ENCODE measurements at places on chromosomes 2 and 18. TPM values are rescaled to one million over a fixed set of nuclear protein-coding genes. Genes with fewer than 3 reads are reported as not detected.

- H3K36me3 ChIP-seq: no peaks in the 10 kb centered on the region
- H3K27me3 ChIP-seq: no peaks in the 10 kb centered on the region
- no peak overlapping the region for H3K27ac ChIP-seq
- no peak for DNase-seq
Observed at GRCh38 chr2:164794432-164795231, 47.0 kb downstream of the COBLL1 start.

The NRP2 gene
- total RNA-seq: 21.0 TPM

The ALKAL2 gene
- 11.2 TPM for total RNA-seq

DNA sequence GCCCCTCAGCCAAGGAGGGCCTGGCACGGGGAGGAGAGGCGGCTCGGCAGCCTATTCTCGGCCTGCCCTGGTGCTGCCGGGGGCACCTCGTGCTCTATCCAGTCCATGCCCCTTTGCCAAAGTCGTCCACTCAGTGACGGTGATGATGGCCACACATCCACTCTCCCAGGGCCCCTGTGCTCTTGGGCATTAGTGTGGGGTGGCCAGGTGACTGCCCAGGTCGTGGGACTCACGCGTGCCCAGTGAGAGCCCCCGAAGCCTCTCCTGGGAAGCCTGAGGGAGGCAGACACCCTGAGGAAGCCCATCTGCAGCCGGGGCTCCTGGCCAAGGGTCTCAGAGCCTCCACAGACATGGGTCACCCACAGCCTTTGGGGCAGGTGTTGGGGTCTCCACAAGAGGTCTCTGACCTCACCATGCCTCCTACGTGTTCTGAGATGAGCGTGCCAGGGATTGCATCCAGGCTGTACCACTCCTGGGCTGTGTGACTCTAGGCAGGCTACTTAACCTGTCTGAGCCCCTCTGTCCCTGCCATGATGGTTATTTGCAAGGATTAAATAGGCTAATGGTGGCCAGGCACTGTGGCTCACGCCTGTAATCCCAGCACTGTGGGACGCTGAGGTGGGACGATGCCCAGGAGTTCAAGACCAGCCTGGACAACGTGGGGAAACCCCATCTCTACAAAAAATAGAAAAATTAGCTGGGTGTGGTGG is 12.9 kb downstream of the RAMP1 start:
- DNase-seq: no peak
- H3K27ac ChIP-seq: no peak overlapping the region
- H3K27me3 ChIP-seq: no peaks in the 10 kb centered on the region
- H3K4me1 ChIP-seq: peaks cover 55% of the 10 kb centered on the region
- no peak overlapping the region for H3K4me3 ChIP-seq
- no peaks in the 10 kb centered on the region for H3K36me3 ChIP-seq

DNA sequence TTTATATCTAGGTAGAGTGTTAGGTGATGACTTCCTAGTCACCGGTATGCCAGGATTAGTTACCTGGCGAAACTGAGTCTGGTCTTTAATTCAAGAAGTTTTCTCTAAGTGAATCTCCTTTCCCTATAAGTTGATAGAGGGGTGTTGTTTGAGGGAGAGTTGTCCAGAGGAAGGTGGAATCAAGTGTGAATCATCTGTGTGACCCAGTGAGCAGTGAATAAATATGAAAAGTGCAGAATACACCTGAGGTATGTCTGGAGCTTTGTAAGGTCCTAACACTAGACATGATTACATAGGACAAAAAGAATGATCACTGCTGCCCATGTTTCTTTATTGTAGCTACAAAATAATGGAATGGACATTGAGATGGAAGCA is 11.2 kb downstream of the POU3F3 start:
- DNase-seq: no peak
- H3K4me3 ChIP-seq: no peak overlapping the region
- H3K27ac ChIP-seq: no peak overlapping the region
- H3K36me3 ChIP-seq: no peaks in the 10 kb centered on the region
- H3K4me1 ChIP-seq: no peaks in the 10 kb centered on the region

DNA sequence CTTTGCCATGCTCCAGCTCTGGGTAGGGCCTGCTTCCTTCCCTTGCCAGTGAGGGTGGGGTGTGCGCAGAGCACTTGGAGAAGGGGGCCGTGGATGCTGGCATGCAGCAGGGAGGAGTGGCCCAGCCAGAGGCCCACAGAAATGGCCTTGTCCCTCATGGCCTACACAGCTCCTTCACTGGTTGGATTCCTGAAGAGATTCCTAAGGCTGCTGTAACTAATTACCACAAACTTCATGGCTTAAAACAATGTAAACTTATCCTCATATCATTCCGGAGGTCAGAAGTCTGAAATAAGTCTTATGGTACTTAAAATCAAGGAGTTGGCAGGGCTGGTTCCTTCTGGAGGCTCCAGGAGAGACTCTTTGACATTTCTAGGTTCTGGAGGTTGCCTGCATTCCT is 195.2 kb downstream of the GLI2 start:
- no peaks in the 10 kb centered on the region for H3K27me3 ChIP-seq
- no peak overlapping the region for H3K27ac ChIP-seq
- H3K4me3 ChIP-seq: no peak overlapping the region
- no peaks in the 10 kb centered on the region for H3K36me3 ChIP-seq

The ATP8B1 gene
- 155 TPM for total RNA-seq

- no peak overlapping the region for H3K27ac ChIP-seq
- DNase-seq: peak; percentile 59
- no peaks in the 10 kb centered on the region for H3K36me3 ChIP-seq
- no peak overlapping the region for H3K4me3 ChIP-seq
- peaks cover 47% of the 10 kb centered on the region for H3K4me1 ChIP-seq
Observed at GRCh38 chr2:101770726-101771125, 73.2 kb downstream of the MAP4K4 start.

The ZNF2 gene
- 4.5 TPM for total RNA-seq

The ERCC3 gene
- total RNA-seq: 47.0 TPM

DNA sequence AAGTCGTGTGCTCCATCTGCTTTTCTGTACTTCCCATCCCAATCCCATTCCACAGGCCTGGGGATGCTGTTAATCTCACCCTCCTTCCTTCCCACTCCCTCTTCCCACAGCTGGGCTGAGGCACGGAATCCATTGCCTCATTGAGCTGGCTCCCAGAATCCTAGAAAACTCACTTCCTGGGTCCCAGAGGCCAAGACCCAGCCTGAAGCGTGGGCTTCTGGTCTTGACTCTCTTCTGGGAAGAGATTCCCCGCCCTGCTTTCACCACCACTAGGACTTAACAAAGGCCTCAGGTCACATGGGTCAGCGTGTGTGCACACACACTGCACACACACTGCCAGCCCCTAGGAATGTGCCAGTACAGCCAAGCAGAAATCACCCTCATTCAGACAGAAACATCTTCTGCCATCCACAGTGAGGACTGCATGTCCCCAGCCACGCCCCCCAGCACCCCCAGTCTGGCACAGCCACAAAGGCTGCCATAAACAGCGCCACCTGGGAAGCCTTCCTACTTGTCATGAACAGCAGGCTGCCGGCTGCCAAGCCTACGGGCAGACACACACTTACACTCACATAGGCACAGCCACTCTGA is 165.8 kb downstream of the TNS1 start:
- peak; percentile 52 for DNase-seq
- no peaks in the 10 kb centered on the region for H3K27me3 ChIP-seq
- H3K36me3 ChIP-seq: peaks cover 66% of the 10 kb centered on the region
- H3K4me3 ChIP-seq: no peak overlapping the region
- H3K4me1 ChIP-seq: peaks cover 74% of the 10 kb centered on the region

DNA sequence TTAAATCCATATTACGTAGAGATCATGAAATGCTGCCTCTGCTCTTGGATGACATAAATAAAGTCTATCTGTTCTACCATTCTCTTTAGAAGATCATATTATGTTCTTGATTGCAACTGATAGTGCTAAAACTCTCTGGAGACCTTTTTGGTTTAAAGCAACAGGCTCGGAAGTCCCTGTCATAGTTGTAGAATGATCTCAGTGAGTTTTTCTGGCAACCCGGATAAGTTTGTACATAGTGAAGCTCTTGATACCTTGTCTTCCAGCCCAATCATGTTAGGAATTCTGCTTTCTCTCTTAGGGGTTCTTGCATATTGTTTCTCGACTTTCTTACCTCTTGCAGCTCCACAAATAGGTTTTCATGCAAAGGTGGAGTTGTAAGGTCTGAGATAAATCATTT is 156.1 kb downstream of the TTC27 start:
- no peaks in the 10 kb centered on the region for H3K4me1 ChIP-seq
- DNase-seq: no peak
- H3K27ac ChIP-seq: no peak overlapping the region

The MC2R gene
- not detected for total RNA-seq

The SERPINB13 gene
- not detected for total RNA-seq

- H3K4me1 ChIP-seq: peaks cover 7% of the 10 kb centered on the region
- no peaks in the 10 kb centered on the region for H3K36me3 ChIP-seq
- no peaks in the 10 kb centered on the region for H3K27me3 ChIP-seq
- no peak for DNase-seq
Observed at GRCh38 chr2:179376881-179377280, 112.2 kb upstream of the SESTD1 start.

GRCh38 chr2:48315896-48316194 is 214.1 kb upstream of the STON1 start:
- H3K4me1 ChIP-seq: peaks cover 43% of the 10 kb centered on the region
- peak overlapping the region; percentile 82 for H3K4me3 ChIP-seq
- peak overlapping the region; percentile 98 for H3K27ac ChIP-seq
- peak; percentile 53 for DNase-seq
- no peaks in the 10 kb centered on the region for H3K36me3 ChIP-seq

The CDKL4 gene
- total RNA-seq: 3.2 TPM

DNA sequence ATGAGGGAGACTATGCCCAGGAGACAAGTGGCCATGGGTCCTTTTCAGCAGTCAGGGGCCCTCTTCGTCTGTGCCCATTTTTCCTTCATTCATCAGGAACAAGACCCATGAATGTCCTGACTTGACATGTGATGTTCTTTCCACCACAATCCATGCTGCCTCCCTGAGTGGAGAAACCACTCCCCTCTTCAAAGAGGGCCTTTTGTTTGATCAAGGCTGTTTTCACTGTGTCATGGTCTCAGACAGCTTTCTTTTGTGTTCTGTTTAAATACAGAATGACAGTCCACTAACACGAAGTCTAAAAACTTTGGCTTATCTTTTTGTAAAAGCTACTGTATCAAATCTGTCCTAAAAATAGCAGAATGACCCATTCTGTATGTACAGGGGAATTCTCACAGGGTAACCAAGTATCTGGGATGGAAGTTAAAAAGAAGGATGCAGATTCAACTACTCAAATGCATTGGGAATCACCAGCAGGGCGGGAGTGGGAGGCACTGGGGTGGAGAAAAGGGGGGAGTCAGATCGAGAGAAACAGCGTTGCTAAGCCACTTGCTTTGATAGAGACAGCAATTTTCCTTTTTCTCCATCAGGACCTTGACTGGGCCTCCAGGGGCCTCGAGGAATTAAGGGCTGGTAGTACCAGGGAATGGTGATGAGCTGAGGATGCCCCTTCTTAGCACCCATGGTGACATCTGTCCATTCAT is 13.9 kb downstream of the LRP2 start:
- H3K4me1 ChIP-seq: no peaks in the 10 kb centered on the region
- DNase-seq: no peak
- no peaks in the 10 kb centered on the region for H3K27me3 ChIP-seq
- no peak overlapping the region for H3K4me3 ChIP-seq
- no peak overlapping the region for H3K27ac ChIP-seq

The SCN2A gene
- total RNA-seq: 2.8 TPM

The LRP2 gene
- total RNA-seq: not detected

- no peaks in the 10 kb centered on the region for H3K27me3 ChIP-seq
- H3K36me3 ChIP-seq: no peaks in the 10 kb centered on the region
- no peak for DNase-seq
Observed at GRCh38 chr18:61080954-61081528, 252.2 kb upstream of the CDH20 start.

The EFHD1 gene
- 7.0 TPM for total RNA-seq

The FSIP2 gene
- total RNA-seq: 31.6 TPM

Data from stomach (tissue), 19 donors.